ENCODE measurements at places on chromosomes 16 and 17. TPM values are rescaled to one million over a fixed set of nuclear protein-coding genes. Genes with fewer than 3 reads are reported as not detected.

- DNase-seq = no peak
Measured at GRCh38 chr17:78252701-78253635, 21.5 kb downstream of the TMEM235 start.

DNA sequence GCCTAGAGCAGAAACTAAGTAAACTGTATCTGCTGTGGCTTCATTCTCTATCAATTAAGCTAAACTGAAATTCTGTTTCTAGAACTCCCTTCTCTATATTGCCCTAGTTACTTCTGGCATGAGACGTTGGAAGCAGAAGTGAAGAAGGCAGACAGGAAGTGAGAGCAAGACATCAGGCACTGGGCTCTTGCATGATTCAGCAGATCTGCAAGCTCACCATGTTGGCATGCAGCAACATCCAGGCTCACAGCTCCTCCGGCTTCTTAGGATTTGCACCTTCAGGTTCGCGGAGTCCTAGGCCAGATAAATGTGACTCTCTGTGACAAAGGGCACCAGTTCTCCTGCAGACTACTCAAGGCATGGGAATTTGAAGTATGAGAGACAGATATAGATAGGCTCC, 148.3 kb downstream of the CDH8 start:
- no peak for DNase-seq

DNA sequence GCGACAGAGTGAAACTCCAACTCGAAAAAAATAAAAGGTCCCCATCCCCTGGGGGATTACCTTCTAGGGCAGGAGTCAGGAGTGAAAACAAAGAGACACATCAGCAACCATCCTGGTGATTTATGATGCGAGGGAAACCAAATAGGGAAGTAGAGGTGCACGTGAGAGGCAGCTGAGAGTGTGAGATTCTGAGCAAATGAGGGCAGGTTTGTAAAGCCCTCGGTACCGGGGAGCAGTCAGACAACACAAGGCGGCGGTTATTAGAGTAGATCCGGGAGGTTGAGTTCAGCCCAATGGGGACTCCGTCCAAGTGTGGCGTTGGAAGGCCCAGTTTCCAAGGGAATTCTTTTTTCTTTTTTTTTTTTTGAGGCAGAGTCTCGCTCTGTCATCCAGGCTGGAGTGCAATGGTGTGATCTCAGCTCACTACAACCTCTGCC, 7.4 kb upstream of the ARMC7 start:
- no peak for DNase-seq

DNA sequence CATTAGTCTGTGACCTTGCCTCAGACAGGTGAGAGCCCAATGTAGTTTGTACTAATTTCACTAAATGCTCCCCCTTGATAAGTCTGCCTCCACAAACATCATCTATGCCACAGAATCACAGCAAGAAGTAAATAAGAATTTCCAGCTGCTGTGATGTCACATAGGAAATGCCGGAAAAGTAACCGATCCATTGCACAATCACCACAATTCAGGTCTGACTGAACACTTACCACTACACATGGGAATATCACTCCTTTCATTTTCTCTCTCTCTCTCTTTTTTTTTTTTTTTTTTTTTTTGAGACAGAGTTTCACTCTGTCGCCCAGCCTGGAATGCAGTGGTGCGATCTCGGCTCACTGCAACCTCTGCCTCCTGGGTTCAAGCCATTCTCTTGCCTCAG, 79.0 kb upstream of the CDH11 start:
- DNase-seq = no peak

DNA sequence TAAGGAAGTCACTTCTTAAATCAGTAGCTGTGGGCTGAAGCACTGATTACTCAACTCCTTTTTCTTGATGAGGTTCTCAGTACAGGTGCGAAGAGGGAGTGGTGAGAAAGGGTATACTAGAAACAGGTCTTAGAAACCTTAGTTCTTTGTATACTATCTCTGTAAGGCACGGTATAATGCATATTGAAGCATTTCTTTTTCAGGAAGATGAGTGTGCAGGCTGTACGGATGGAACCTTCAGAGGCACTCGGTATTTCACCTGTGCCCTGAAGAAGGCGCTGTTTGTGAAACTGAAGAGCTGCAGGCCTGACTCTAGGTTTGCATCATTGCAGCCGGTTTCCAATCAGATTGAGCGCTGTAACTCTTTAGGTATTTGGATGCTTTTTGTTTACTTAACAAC, 39.2 kb downstream of the CYLD start:
- DNase-seq = no peak

DNA sequence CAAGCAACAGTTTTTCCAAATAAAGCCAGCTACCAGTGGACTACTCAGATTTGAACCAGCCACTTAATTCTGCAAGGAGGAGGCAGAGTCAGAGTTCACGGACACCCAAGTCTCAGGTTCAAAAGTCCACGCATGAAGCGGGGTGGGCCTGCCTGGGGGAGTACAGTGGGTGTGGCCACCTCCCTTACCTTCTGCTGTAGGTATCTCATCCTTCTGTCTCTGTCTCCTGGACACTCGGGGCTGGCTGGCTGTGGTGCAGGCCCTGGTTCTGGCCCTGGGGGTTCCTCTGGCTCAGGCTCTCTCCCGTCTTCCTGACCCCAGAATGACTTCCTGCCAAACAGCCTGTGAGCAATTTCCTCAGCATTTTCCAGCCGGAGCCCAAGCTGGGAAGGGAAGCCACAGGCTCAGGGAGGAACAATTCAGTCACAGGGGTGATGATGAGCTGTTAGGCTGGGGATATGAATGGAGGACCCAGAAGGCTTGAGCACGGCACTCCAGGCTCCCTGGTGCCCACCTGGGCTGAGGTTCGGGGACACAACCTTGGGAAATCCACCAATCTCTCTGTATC, 101.9 kb downstream of the LITAF start:
- DNase-seq = no peak

DNA sequence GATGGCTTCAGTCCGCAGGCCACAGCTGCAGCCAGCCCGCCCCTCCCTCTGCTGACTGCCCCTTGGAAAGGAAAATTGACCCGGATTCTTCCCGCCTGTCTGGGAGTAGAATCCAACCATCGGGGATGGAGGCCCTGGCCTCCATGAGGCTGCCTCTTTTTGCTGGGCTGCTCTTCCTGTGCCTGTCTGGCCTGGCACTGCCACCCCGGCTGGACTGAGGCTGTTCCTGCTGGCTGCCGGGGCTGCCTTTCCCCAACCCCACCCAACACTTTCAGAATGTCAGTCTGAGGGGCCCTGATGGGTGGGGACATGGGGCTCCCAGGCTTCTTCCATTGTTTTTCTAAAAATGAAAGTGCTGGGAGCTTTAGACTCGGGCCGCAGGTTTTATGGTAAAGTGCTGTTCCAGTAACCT, 7.3 kb downstream of the BAHCC1 start:
- no peak for DNase-seq

- DNase-seq = no peak
Measured at GRCh38 chr16:31182391-31182790, 2.5 kb downstream of the FUS start.

DNA sequence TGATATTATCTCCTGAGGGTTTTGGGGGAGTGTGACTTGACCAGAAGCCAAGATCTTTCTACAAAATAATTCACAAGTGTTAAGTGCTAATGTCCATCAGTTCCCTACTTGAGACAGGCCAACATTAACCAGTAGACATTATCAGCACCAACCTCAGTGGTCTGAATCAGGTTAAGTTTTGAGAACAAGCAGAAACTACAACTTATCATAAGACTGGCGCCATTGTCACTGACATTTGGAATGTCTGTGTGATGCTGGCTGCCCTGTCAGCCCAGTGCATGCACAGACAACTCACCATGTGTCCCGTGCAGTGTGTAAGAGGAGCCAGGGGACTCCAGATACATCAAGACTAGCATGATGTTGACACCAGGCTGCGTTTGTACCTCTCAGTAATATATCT, 76.8 kb downstream of the CCDC182 start:
- DNase-seq = no peak

DNA sequence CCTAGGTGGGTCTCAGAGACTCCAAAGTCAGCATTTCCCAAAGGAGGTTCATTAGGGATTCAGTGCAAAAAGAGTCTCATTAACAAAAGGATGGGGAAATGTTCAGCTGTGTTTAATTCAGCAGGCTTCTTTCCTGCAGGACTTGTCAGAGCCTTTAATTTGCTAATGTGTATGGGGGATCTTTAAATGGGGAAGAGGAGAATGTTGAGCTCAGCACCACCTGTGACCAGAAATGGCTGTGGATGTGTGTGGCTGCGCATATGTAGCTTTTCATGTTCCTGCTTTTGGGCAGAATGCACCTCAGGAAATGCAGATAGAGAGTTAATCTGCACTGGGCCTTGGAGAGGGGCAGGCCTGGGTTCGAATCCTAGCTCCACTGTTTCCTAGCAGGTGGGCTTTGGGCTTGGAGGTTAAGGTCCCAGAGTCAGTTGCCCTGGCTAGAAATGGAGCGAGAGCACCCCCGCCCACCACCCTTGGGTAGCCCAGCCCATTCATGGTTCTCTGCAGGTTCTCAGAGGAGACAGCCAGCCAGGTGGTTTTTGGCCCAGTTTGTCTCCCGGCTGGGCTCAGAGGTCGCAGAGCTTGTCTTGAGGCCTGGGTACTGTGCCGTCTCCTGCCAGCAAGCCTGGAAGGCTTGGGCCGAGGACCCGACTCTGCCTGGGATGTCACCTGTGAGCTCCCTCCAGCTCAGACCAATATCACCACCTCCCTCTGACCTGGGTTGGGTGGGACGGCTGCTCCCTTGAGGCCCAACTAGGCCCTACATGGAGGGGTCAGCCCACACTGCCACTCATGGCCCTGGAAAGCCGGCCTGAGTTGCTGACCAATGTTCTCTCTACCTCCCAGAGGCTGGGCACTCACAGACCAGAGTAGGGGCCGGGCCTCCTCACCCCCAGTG, 9.3 kb downstream of the ADCY7 start:
- DNase-seq = no peak

DNA sequence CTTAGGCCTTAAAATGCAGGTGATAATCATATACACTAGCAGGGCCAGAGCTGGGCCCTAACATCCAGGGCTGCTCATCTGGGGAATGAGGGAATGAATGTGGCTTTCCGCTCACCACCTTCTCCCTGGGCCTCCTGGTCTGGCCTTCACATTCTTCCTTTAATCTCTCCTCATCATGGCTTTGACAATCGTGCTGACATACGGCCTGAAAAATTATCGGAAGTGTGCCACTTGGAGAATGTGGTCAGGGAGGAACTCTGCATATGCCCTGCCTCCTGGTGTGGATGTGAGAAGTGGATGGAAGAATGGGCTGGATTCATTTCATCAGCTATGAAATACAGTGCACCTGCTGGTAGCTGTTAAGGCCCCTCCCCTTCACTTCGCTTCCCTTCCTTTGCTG, 2.4 kb downstream of the WSCD1 start:
- DNase-seq = no peak

GRCh38 chr16:22220069-22220440, 14.0 kb downstream of the EEF2K start:
- no peak for DNase-seq

- DNase-seq = no peak
Measured at GRCh38 chr16:1884155-1884760, 12.3 kb upstream of the MEIOB start.

GRCh38 chr17:65853816-65854215, 292.4 kb upstream of the AXIN2 start:
- no peak for DNase-seq

- no peak for DNase-seq
Measured at GRCh38 chr17:66939461-66940114, 24.9 kb upstream of the CACNG4 start.

DRC3 gene
- total RNA-seq = 0.60 TPM

TCAP gene
- total RNA-seq = 1.6 TPM

ABI3 gene
- 48.5 TPM for total RNA-seq

FAM171A2 gene
- 0.33 TPM for total RNA-seq
